ENCODE measurements at places on chromosomes 16 and 17.

GRCh38 chr16:3819746-3820724 lies 60.5 kb downstream of the CREBBP start:
- DNase-seq = no peak

GRCh38 chr16:4241258-4241927 lies 487 bp downstream of the SRL start:
- DNase-seq = no peak

DNA sequence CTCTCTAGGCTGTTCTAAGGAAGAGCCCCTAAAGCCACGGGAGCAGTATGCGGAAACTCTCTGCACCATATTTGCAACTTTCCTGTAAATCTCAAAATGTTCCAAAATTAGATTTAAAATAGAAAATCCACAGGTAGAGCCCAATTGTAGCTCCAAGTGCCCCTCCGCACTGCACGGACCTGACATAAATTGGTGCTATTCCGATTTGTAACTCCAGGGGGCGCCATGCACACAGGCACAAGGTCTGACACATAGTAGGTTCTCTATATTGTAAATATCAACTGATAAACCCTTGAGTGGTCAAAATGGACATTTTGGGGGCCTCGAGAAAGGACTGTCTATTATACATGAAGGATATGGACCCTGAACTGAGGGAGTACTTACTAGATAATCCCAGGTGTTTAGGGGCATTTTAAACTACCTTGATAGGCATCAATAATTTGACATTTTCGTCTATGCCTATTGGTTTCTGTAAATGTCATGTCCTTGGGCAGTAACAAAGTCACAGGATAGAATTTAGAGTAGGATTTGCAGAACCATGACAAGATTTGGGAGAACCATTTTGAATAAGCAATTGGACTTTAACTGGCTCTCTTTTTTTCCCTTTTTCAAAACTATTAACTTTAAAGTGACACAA lies 36.6 kb upstream of the TMEM132E start:
- DNase-seq = peak; percentile 46

DNA sequence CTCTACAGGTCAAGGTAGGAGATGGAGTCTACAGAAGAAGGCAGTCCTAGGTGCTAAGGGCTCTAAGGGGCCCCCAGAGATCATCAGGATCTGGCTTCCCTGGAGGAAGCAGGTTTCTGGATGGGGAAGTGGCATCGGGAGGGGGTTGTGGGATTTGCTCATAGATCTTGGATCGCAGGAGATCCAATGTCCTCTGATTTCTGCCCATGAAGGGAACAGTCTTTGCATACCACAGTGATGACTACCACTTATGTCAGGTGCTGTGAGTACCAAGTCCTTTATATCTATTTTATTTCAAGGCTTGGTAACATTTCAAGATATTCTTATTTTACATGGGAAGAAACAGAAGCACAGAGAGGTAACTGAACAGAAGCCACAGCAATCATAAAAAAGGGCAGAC lies 164.0 kb downstream of the RGS9 start:
- DNase-seq = no peak

DNA sequence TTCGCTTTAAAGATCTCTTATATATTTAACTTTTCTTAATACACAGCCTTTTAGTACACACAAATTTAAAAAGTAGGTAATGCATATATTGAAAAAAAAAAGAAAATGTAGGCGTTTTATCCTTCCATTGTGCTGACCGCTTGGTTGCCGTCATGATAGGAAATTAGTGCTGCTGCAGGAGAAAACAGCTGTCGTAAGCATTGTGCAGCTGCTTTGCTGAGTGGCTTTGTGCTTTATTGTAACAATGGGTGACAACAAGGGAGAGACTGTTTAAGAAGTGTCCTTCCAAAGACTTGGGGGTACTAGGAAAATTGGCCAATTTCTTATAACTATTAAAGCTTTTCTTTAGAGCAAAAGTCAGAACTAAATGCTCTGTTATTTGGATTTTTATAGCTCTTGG lies 5.0 kb downstream of the HERPUD1 start:
- no peak for DNase-seq

DNA sequence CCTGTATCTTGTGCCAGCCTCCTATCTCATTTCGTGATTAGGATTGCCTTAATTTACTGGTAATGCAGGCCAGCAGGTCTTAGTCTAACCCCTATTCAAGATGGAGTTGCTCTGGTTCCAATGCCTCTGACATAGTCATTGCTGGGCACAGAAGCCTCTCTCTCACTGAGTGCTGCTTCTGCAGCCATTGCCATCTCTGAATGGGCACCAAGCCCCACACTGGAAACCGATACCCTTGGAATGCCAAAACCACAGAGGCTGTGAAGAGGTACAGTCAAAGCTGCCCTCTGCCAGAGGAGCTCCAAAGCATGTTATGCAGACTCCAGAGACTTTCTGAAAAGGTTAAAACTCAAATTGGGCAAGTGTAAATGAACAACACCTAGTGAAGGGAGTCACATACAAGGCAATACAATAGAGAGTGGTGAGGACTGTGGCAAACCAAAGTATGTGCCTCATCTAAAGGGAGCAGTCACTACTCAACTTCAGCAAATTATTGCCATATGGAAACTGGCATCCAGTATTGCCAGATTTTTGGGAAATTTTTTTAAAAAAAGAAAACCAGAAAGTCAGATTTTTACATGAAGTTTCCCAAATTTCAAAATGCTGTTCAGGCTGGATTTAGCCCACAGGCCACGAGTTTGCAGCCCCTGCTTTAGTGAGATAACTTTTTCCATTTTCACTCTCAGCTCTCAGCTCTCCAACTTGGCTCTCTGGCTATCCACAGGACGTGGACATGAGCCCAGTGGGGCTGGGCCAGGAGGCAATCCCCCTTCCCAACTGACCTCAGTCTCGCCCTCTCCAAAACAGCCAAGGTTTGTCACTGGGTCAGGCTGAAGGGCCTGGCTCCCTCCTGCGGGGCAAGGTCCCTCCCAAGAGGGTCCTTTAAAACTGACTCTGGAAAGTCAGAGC lies 2.1 kb upstream of the MMP2 start:
- DNase-seq = no peak

DNA sequence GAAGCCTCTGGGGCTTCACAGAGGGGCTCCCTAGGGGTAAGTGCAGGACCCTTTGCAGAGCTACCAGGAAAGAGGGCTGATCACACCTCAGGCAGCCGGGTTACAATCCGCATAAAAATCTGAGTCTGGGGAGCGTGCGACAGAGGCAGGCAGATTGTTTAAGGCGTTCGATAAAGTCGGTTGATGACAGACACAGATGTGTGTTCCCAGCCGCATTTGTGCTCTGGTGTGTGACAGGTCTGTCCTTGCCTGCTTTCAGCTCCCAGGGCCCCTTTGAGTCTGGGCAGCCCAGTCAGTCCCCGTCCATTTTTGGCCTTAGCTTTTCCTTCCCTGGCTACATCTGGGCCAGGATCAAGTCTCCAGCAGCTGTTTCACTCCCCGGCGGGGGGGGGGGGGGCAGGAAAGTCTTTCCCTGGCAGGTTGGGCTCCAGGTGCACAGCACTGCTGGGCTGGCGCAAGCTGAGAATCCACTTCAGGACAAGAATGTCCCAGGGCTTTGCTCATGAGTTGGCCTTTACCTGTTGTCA lies 1.3 kb upstream of the ZACN start:
- peak; percentile 39 for DNase-seq

- DNase-seq = no peak
Measured at GRCh38 chr16:80369138-80369958, 171.4 kb upstream of the DYNLRB2 start.

GRCh38 chr17:75370286-75370915 lies 35.1 kb downstream of the GRB2 start:
- no peak for DNase-seq

DNA sequence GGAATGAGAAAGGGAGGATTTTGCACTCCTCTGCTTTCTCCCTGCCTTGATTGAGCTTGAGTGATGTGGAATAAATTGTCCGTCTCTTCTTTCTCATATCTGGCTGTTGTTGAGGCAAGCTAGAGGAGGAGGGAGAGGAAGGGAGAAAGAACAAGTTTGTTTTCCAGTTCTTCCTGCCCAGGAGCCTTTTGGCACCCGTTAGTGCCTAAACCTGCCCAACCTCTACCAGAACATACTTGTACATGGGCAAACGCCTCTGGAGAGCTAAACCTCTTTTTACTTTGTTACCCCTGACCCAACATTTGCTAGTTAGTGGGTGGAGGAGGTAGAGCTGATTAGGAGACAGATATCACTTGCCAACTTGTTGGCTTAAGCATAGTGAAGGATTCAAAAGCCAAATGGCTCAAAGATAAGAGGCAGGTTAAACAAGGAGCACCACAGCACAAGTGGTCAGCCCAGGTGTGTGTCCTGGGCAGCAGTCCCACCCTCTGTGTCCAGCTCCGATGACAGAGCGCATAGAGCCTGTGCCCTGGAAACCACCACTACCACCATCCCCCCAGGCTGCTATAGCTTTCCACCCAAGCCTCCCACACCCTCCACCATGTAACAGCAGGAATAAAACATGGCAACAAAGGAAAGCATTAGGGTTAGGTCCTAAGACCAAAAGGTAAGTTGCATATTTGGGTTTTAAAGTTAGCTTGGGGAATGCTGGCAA lies 6.5 kb downstream of the ODF4 start:
- no peak for DNase-seq

GRCh38 chr16:81940781-81941560 lies 70.3 kb downstream of the SDR42E1 start:
- no peak for DNase-seq

- DNase-seq = no peak
Measured at GRCh38 chr17:72234985-72235384, 114.2 kb downstream of the SOX9 start.

- DNase-seq = no peak
Measured at GRCh38 chr16:79185711-79186110, 414.8 kb downstream of the MAF start.

- DNase-seq = no peak
Measured at GRCh38 chr17:62675260-62675659, 47.8 kb downstream of the MRC2 start.

DNA sequence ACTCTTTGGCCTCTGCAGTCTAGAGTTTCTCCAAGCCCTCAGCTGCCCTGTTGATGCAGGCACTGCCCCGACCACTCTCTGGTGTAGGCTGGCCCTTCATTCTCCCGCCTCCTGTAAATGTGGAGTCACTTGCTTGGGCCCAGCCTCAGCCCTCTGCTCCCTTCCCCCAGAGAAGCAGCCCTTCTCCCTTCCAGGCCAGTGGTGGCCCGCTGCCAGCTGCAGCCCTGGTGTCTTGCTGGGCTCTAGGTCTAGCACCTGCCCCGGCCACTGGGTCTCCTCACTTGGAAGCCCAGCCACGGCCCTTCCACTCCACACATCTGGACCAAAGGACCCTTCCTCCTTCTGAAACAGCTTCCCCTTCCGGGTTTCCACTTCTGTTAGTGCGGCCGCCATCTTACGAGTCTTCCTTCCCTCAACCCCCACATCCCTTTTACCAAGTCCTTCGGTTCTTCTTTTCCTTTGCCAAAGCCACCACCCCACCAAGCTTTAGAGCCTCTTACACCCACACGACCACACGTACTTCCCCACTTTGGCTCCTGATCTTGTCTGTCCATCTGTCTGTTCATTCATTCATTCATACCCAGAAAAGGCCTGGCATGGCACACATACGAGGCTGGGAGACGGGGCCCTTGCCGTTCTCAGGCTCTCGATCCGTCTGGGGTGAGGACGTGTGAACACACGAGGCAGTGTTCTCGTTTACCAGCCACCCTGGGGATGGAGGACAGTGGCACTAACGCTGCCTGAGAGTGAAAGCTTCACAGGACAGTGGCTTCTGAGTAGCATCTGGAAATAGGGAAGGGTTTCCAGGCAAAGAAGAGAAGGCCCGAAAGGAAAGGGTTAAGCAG lies 68.0 kb downstream of the ABR start:
- DNase-seq = no peak

- DNase-seq = no peak
Measured at GRCh38 chr17:21223086-21223485, 9.1 kb upstream of the TMEM11 start.

- no peak for DNase-seq
Measured at GRCh38 chr16:67294171-67294757, 14.9 kb downstream of the PLEKHG4 start.

DNA sequence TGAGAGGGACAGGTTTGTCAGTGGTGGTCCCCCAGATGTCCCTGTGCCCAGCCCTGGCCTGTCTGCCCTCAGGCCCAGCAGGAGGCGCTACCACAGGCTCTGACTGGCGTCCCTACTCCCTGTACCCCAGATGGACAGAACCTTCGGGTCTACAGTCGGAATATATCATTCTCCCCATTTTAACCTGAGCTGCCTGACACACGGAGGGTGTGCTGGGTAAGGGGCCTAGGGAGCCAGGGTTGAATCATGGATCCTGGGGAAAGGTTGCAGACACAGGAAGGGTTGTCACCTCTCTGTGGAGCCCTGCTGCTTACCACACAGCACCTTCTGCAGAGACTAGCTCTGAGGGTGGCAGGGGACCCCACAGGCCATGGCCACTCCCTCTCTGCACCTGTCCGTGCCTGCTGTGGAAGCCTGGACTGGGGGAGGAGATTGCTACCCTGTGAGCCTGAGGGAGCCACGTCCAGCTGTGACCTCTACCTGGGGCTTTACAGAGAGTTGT lies 162.2 kb upstream of the ZNF267 start:
- no peak for DNase-seq

GRCh38 chr16:63787014-63787413 lies 1334.8 kb downstream of the CDH11 start:
- DNase-seq = peak; percentile 27

- no peak for DNase-seq
Measured at GRCh38 chr17:18910881-18911280, 41.1 kb upstream of the SLC5A10 start.

DNA sequence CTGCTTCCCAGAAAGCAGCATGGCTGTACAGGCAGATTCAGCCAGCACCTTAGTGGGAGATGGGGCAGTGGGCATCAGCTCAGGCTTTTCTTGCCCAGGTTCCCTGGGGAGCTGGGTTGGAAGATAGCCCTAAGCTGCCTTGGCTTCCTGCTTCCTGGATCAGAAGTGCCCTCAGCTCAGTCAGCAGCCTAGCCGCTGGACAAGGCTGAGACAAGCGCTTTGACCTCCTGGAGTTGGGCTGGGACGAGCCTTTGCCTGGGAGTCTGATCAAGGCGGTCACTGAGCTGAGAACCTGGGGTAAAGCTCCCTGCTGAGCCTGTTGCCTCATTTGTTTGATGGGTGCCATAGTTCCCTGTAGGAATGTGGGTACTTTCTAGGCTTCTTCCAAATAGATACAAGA lies 190.0 kb downstream of the RAB11FIP4 start:
- no peak for DNase-seq

- no peak for DNase-seq
Measured at GRCh38 chr17:50212121-50212843, 10.9 kb upstream of the COL1A1 start.

- DNase-seq = peak; percentile 60
Measured at GRCh38 chr16:50274326-50275097, 8.2 kb downstream of the ADCY7 start.

GRCh38 chr17:66507982-66508760 lies 205.8 kb downstream of the PRKCA start:
- DNase-seq = no peak
